ENCODE measurements at places on chromosomes 5 and 9. TPM values are rescaled to one million over a fixed set of nuclear protein-coding genes. Genes with fewer than 3 reads are reported as not detected.

DNA sequence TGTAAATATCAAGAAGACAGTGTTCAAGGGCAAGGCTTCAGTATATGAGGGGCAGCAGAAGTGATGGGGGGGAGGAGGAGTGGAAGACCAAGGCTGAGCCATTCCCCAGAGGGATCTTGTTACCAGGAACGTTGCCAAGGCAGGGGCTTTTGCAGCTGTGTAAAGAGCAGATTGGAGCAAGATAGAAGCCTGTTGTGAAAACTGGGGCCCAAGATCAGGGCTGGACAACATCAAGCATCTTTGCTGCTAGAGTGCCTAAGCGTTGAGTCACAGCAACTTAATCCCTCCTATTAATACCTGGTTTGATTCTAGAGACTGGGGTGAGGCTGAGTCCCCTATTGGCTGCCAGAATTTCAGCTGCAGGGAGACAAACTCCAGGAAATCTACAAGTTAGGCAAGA, 18.4 kb upstream of the ERCC6L2 start:
- H3K4me3 ChIP-seq, result no peak overlapping the region
- peaks cover 26% of the 10 kb centered on the region for H3K4me1 ChIP-seq
- H3K36me3 ChIP-seq, result no peaks in the 10 kb centered on the region
- no peaks in the 10 kb centered on the region for H3K27me3 ChIP-seq
- DNase-seq, result peak; percentile 86
- peak overlapping the region; percentile 62 for H3K27ac ChIP-seq

The TAS2R1 gene
- total RNA-seq, result 1.0 TPM

DNA sequence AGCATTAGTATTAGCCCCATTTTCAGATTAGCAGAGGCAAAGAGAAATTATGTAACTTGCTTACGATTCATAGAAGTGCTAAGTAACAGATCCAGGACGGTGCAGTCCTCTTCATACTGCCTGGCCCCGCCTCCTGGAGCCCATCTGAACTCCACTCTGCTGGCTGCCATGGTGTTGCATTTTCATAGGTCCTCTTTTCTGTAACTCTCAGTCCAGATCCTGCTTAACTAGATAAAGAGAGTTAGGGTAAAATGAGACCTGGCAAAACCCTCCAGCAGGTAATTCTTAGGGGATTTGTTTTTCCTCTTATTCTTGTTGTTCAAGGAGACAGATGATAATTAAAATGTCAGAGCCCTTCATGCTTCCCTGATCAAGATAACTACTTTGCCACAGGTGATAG, 135.1 kb upstream of the EFNA5 start:
- H3K36me3 ChIP-seq, result no peaks in the 10 kb centered on the region
- DNase-seq, result no peak
- H3K4me1 ChIP-seq, result peaks cover 6% of the 10 kb centered on the region
- H3K4me3 ChIP-seq, result no peak overlapping the region

DNA sequence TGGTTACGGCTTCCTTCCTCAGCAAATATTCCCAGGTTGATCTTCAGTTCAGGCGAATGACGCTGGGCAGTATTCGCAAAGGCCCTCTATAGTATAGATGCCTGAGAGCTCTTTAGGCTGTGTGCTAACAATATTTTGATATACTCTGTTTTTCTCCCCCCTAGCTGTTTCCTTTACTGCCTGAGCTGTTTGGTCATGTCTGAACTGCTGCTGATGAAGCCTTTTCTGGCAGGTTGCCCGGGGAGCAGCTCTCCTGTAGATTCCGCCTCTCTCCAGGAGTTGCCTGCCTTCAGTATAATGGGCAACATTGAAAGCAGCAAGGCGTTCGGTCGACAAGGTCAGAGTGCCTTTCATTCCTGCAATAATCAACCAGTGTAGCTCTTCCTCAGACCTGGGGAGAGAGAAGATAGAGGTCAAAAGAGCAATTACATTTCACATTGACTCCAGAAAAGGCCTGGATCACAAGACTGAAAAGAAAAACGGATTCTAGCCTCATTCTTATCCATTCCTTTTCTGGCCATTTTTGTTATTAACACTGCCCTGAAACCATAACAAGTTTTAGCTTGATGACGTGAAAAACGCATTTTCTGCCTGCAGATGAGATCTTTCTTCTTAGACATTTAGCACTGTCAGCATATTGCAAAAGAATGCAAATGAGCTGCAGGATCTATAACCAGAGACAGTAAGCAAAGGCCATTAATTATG, 60.1 kb upstream of the ZNF608 start:
- no peaks in the 10 kb centered on the region for H3K36me3 ChIP-seq
- peak overlapping the region; percentile 28 for H3K27ac ChIP-seq
- peak; percentile 90 for DNase-seq
- H3K27me3 ChIP-seq, result no peaks in the 10 kb centered on the region

The PCDHA1 gene
- 0.04 TPM for total RNA-seq

The XRCC4 gene
- 21.2 TPM for total RNA-seq

GRCh38 chr9:18976709-18977531, 56.1 kb downstream of the SAXO1 start:
- no peaks in the 10 kb centered on the region for H3K27me3 ChIP-seq
- peaks cover 19% of the 10 kb centered on the region for H3K4me1 ChIP-seq
- no peaks in the 10 kb centered on the region for H3K36me3 ChIP-seq
- no peak overlapping the region for H3K4me3 ChIP-seq
- peak; percentile 34 for DNase-seq
- peak overlapping the region; percentile 80 for H3K27ac ChIP-seq

- H3K4me3 ChIP-seq, result no peak overlapping the region
- H3K36me3 ChIP-seq, result no peaks in the 10 kb centered on the region
- peaks cover under 1% of the 10 kb centered on the region for H3K27me3 ChIP-seq
- DNase-seq, result no peak
- H3K4me1 ChIP-seq, result peaks cover 20% of the 10 kb centered on the region
These were observed 80.9 kb downstream of the FOXD1 start for GRCh38 chr5:73367650-73368049.

All from hepatocyte (in vitro differentiated cells).